ENCODE measurements at places on chromosomes 6 and 20.

GRCh38 chr20:37901654-37902503, 1.0 kb upstream of the VSTM2L start:
- DNase-seq, result no peak

- no peak for DNase-seq
These were observed 56.5 kb downstream of the OR2J2 start for GRCh38 chr6:29227235-29227634.

DNA sequence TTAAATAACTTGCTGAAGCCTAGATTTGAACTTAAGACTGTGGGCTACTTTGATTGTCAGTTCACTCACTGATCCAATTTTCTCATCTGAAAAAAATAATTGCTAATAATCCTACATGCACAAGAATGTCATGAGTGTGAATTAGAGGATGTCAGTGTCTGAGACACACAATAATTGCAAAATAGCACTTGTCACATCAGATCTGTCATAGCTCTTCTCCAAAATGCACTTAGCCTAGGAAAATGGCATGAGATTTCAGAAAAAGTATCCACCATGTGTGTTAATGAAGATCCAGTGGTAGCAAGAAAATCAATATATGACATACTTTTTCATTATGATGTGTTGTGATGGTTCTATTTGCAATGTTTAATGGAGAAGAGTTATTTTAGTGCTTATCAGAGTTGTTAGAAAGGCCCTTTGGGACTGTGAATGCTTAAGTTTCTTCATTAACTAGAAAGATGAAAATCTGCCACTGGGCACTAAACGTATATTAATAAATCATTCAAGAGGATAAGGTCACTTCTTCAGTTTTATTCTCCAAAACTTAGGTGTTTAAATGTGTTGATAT, 786.2 kb downstream of the C6orf118 start:
- no peak for DNase-seq

DNA sequence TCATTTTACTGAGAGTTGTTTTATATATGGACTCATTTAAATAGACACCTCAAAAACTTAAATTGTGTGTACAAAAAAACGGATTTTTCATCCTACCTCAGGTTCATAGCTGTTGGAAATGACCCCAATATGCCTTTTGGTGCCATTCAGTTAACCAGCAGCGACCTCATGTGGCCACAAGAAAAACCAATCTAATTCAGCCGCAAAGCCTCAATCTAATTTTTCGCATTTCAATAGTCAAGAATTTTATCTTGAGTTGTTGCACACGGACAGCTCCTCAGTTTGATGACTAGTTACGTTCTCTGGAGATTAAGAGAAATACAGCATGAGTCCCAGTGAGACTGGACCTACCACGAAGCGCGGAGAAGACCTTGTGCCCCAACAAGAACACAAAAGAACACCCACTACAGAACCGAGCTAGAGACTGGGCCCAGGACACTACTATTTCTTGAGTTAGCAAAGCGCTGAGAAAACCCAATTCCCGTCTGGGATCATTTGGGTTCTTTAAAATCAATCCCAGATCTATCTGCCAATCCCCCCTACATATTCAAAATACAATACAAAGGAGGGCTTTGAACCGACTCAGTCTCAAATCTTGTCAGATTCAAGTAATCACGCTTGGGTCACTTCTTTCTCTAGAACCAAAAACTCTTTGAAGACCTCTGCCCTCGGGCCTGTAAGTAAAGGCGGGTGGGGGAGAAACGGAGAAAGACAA, 1.1 kb downstream of the TCP11 start:
- DNase-seq, result no peak

DNA sequence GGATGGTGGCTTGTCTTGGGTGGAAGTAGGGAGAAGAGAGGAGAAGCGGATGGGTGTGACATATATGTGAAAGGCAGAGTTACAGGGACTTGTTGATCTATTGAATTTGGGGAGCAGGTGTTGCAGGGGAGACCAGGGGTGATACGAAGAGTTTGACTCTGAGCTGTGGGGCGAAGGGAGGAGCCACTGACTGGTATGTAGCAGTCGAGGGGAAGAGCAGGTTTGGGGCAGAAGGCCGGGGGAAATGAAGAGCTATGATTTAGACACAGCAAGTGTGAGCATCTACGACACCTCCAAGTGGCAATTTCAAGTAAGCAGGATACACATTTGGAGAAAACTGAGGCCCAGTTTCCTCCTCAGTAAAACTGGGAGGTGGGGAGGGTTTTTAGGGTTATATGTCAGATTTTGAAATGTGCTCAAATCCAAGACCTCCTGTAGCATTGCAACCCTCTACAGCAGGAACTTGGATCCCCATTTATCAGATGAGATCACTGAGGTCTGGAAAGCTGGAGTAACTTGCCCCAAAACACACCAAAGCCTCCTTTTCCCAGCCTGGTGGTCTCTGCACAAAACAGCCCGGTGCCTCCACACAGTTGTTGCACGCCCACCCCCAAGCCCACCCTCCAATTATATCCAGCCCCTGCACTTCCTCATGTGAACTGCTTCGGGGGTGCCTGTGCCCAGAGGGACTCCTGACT, 137.8 kb downstream of the PREX1 start:
- no peak for DNase-seq

GRCh38 chr6:23173234-23173633, 603.9 kb downstream of the HDGFL1 start:
- no peak for DNase-seq

DNA sequence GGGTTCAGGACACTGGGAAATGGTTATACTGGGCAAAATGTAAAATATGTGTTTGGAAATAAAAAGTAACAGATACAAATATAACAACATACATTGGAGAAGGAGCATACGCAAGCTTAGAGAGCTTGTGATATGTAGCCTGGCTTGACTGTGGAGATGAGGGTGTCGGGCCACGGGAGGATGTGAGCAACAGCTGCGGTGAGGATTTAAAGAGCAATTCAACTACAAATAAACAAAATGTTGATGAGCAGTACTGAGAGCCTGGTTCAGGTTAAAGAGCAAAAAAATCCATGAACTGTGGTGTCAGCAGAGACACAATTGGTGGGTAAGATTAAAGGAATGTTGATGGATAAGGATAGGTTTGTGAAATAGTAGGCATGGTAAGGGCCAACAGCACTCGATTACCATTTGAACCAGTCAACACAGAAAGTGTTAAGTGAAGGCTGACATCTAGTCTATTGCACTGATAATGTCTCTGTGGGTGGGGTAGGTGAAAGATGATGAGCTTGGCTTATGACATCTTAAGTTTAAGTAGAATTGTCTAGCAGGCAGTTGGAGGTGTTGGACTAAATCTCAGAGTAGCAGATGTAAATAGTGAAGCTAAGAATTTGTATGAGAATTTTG, 723.2 kb downstream of the EPM2A start:
- no peak for DNase-seq

GRCh38 chr6:156906451-156906850, 129.3 kb downstream of the ARID1B start:
- DNase-seq, result no peak

- DNase-seq, result no peak
These were observed 87.0 kb upstream of the LRFN2 start for GRCh38 chr6:40674170-40674569.

GRCh38 chr6:39980839-39981580, 46.7 kb upstream of the MOCS1 start:
- DNase-seq, result no peak

GRCh38 chr6:132140189-132140588, 189.0 kb upstream of the CCN2 start:
- no peak for DNase-seq

DNA sequence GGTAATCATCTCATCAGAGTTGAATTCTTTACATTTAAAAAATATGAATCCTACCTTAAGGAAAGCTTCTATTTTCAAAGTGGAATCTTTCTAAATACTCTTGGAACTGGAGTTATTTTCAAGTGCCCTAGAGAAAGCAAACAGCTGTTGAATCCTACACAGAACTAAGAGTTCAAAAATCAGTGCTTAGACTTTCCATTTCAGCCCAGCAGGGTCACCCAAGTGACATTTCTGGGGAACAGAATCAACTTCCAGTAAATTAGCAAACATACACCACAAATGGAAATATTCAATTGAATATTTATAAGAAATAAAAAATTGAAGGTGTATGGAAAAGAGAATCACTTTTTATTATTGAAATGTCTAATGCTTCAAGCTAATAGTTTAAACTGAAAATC, 427.7 kb upstream of the NOX3 start:
- no peak for DNase-seq

- no peak for DNase-seq
These were observed 207.4 kb downstream of the BMP2 start for GRCh38 chr20:6974838-6975237.

DNA sequence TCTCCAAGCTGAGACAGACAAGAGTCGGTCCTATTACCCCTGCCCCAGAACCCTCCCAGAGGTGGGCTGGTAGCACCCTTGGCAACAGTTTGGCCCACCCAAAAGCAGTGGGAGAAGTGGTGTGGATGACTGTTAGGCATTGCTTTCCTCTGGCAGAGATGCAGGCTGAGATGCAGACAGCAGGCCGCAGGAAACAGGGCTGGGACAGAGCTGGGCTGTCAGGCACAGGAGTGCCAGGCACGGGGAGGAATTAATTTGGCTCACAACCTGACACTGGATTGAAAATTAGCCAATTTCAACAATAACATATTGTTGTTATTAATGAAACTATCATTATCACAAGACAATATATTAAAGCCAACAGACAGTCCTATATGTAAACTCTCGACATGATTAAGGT, 15.7 kb upstream of the SIRT5 start:
- no peak for DNase-seq

DNA sequence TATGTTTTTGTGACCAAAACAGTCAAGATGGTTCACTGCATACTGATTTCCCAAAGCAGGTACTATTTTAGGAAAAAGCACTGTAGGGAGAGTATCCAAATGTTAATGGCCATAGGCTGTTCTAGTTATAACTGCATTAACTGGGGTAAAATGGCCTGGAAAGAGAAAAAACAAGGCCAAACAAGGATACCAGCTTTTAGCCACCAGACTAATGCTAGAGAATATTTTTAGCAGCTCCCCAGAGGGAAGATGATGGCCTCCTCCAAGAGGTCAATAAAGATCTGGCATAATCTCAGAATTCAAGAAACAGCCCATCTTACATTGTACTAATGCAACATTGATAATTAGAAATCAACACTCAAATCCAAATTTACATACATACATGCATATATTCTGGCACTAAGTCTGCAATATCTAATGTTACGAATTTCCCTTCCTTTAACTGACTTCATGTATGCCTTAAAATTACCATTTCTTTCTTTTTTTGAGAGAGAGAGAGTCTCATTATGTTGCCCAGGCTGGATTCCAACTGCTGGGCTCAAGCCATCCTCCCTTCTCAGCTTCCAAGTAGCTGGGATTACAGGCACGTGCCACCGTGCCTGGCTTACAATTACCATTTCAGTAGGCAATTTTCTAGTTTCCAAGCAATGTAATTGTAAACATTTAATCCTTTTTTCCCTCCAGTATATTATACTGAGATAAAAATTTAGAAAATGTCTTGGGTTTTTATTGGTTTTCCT, 9.3 kb downstream of the COX7A2 start:
- DNase-seq, result no peak

DNA sequence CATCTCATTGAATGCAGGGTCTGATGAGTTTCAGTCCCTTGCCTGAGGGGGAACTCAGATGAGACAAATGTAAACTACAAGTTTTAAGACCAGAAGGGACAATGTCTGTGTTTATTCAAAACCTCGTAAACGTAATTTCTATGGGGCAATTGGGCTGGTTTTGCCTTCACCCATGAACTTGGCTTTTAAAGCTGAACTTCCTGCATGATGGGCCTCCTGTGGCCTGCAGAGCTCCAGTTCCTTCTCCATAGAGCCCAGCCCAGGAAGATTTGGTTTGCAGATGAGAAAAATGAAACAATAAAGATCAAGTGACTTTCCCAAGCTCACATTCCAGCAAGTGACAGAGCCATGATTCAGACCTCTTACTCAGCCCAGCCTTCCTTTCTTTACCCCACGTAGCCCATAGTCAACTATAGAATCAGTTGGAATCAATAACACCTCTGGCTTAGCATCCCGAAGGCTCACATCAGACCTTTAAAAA, 612.3 kb downstream of the UTRN start:
- no peak for DNase-seq

DNA sequence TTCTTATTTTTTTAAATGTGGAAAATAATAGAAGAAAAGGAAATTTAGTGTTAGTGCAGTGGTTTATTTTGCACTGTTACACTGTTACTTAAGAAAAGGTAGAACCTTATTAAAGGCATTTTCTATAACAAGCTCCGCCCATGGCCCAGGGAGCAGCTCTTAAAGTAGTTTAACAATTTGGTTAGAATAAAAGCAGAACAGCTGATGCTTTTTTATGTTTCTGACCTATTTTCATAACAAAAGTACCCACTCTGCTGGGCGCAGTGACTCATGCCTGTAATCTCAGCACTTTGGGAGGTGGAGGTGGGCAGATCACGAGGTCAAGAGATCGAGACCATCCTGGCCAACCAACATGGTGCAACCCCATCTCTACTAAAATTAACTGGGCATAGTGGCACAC, 32.6 kb downstream of the DSTN start:
- DNase-seq, result no peak

DNA sequence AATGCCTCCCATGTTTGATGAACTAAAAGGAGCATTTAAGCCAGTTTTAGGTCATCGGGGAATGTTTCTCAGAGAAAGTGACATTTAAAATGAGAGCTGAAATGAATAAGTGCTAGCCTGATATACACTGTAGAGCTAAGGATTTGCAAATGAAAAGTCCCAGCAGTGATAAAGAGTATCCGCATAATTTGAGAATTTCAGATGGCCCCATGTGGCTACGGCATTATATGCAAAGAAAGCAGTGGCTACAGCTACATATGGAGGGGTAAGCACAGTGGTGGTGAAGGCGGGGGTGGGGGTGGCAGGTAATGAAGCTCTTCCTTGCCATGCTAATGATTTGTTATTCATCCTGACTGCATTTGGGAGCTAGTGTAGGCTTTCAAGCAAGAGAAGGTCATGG, 371.3 kb downstream of the ARHGAP18 start:
- DNase-seq, result no peak

- DNase-seq, result no peak
These were observed 12.7 kb downstream of the IL17F start for GRCh38 chr6:52231406-52232127.

DNA sequence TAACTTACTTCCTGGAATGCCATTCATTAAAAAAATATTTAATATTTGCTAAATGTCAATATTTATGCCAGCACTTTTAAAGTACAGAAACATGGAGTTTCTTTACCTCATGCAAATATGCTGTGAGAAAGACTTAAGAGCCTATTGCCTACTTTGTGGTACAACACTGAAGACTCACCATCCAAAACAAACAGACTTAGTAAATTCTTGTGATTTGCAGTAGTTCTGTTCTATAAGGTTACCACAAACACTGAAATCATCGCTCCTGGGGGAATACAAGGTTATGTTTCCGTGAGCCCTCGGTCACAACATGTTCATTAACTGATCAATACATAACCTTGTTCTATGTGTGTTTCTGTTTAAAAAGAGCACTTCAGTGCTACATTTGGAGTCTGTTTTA, 78.3 kb downstream of the ATG5 start:
- no peak for DNase-seq

GRCh38 chr6:157779705-157780604, 43.1 kb upstream of the SNX9 start:
- no peak for DNase-seq

- DNase-seq, result peak; percentile 77
These were observed 39.8 kb downstream of the PRDM1 start for GRCh38 chr6:106125925-106126435.

- DNase-seq, result no peak
These were observed 64.2 kb downstream of the RBM38 start for GRCh38 chr20:57455386-57455785.

- DNase-seq, result no peak
These were observed 609 bp downstream of the MYL9 start for GRCh38 chr20:36541768-36542488.

- DNase-seq, result no peak
These were observed 218.0 kb downstream of the THBS2 start for GRCh38 chr6:169035385-169036240.
